ENCODE measurements at places on chromosomes 1 and 21.

DNA sequence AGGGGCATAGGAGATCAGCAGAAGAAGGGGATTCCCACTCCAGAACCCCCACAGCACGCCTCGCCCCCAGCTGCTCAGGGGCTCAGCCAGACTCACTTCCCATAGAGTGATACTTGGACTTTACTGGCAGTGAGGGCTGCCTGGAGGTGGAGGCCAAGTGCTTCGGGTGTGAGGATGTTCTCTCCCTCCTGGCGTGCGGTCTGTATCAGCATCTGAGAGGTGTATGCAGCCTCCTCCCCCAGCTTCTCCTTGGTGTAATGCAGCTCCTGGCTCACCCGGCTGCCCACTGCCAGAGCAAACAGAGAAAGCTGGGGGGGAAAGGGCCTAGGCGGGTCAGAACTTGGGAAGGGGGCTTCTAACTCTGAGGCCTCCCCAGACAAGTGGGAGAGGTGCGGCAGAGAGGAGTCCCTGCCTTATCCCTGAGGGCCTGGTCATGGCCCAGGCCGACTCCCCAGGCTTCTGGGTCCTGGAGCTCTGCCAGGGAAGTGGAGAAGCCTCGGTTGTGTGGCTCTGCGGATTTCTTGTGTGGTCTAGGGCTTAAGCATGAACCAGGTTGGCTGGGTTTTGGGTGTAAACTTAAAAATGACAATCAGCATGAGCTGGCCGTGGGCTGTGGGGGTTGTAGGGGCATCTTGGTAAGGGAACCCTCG is 10.9 kb downstream of the PTCH2 start:
- DNase-seq = no peak

DNA sequence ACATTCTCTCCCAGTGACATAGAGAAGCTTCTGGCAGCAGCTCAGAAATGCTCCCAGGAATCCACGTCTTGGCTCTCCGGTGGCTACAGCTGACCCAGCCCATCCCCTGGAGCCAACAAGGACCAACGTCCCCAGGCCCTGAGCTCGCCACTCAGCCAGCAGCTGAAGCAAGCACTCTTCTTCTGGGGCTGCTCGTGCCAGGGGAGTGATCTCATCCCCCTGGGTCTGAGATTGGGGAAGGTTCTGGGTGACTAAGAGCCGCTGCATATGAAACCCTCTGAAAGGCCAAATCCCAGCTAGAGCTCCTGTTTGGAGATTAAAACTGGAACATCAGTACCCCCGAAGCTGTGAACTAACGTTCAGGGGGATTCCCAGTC is 487.9 kb downstream of the NPHP4 start:
- no peak for DNase-seq

GRCh38 chr1:167126317-167126716 is 32.4 kb downstream of the STYXL2 start:
- DNase-seq = no peak

DNA sequence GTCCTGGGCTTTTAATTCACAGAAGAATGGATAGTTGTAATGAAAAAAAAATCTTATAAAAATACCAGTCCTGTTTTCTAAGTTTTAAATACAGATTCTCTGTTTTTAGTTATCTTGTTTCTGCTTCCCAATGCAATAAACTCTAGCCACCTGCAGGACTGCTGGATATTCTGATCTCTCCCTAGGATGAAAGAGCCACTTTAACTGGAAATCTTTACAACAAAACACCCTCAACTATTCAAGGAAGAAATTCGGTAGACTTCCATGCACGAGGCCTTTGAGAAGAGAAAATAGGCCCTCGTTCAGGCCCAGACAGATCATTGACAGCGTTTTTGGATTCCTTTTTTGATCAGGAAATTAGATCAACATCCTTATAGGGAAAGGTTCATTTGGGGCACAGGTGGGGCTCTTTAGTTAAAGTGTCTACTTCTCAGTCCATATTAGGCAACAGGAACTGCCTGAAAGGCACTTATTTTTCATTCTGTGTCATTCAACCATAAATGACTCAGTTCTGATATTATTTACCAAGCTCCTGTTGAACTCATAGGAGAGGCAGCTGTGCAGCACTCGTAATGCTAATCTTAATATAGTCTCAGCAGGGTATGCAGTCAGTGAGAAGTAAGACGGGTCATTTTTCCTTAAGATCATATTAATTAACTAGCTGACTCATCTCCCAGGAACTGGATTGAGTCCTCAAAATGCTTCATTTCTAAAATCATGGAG is 71.1 kb upstream of the ERRFI1 start:
- DNase-seq = peak; percentile 51

- peak; percentile 10 for DNase-seq
Observed at GRCh38 chr1:6157528-6158174, 22.5 kb downstream of the CHD5 start.

- DNase-seq = peak; percentile 80
Observed at GRCh38 chr1:110485725-110486124, 33.2 kb downstream of the KCNA10 start.

- no peak for DNase-seq
Observed at GRCh38 chr1:232927830-232928505, 22.4 kb upstream of the NTPCR start.

DNA sequence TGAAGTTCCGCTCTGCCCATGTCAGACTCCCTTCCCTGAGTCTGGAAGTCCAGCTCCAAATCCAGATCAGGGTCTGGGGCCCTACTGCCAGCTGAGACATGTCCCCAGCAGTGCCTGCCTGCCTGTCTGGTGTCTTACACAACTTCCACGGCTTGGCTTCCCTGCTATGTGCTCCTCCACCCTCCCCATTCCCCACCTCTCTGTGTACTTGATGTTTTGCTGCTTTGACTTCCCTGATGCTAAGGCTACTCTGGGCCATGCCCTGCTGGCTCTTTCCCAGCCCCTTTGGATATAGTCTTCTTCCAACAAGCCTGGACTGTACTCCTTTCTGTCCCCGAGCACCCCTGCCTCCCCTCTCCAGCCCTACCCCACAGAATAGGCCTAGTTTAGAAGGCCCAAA is 7.3 kb downstream of the GJA5 start:
- DNase-seq = no peak

DNA sequence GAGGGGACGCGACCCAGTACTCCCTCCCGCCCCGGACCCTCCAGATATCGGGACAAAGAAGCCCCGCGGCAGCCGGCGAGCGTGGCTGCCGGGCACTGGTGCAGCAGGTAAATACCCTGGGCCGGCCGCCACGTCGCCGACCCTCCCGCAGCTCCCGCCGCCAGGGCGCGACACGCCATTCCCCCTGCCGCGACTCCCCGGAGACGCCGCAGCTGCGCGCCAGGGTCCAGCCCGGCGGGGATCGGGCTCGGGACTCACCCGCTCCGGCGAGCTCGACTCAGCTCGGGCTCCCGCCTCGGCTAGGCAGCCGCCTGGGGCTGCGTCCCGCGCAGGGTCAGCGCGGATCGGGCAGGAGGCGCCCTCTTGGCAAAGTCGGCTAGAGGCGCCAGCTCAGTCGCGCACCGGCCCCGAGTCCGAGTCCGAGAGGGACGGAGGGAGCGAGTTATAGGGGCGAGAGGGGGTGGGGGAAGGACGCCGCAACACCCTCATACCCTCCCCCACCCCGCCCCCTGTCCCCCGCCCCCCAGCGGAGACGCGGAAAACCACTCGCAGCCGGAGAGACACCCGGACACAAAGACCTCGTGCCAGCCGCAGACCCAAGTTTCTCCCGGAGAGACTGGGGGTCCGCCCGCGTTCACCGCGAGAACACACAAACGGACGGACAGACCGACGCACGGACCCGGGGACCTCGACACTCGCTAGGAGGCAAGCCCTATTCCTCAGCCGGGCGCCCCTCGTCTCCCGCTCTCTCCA is 985 bp downstream of the SYT6 start:
- peak; percentile 8 for DNase-seq

GRCh38 chr21:33578214-33578613 is 10.3 kb downstream of the DONSON start:
- no peak for DNase-seq

DNA sequence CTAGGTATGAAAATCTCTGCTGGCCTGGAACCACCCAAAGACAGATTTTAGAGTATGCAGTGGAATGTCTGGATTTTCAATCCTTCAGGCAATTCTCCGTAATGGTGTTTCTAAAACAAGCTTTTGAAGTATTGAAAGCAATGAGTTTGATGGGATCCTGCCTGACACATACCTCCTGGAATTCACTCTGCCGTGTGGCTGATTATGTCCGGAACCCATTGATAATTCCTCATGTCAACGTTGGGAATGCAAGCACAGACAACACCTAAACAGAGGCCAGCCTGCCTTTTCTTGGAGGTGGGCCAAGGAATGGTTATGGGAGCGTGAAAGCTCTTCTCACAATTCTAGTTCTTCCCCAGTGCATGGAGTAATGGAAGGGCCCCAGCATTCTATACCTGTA is 168.9 kb upstream of the HMCN1 start:
- peak; percentile 34 for DNase-seq

DNA sequence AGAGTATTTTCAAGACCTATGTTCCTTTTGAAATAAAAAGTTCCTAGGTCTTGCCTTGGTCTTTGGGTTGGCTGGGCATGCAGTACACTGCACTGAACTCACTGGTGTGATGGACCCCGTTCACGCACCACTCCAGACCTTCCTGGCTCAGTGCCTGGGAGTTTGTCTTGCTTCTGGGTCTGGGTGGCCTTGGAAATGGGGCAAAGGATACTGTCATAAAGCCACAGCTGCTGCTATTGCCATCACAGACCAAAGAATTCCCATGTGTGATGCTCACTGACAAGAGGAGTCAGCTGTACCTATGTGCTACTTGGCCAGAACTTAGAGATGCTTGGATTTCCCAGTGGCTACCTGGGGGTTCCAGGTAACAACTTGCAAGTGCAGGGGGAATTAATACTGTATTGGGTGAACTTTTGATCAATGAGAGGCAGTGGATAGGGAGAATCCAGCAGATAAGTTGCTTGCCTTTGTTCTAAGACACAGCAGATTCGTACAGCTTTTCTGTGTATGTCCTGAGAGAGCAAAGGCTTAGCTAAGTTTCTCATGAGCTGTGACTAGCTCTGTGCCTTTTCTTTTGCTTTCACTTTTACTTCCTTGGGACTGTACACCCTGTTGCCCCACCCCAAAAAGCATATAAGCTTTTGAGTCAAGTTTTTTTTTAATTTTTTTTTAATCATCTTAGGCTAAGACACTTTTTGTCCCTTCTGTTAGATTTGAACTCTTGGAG is 115.3 kb downstream of the RUNX1 start:
- DNase-seq = no peak

DNA sequence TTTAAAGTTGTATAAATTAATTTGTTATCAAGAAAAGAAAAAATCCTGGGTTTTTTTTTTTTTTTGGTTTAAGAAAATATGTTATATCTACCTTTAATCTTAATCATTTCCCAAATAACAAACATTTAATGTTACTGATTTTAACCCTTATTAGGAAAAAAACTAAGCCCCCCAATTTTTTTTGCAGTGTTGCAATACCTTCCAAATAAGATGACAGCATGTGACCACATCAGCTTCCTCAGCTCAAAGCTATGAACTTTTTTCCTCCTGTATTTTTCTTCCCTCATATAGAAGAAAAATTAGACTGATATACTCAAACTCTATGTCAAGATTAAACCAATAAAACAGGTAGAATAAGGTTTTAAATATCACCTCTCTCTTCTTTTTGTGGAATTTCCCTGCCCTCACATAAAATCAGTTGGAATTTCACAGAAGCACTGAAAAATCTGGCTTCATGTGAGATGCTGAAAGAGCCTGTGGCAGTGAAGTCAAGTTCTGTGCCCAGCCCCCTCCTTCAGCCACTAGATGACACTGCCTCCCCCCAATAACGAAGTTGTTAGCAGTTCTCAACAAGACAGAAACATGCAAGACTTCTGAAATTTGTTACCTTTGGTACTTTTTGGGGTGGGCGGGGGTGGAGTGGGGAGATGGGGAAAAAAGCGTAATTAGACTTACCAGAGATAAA is 9.6 kb upstream of the SMYD2 start:
- no peak for DNase-seq

GRCh38 chr1:76942549-76942948 is 75.3 kb downstream of the ST6GALNAC5 start:
- no peak for DNase-seq

DNA sequence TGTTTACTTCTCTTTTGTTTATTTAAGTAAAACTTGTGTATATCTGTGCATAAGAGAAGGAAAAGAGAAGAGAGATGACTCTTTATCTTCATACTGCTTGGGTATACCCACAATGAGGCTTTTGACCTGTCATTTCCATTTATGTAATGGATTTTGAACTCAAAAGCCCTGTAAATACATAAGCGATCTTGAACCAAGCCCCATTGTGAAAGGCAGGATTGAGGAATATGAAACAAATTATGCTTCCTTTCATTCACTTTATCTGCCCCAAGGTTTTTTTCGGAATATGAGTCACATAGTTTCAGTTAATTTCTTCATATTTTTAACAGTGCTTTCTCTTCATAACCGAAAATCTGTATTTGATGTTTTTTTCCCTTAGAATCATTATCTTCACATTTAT is 21.4 kb downstream of the CNST start:
- no peak for DNase-seq

DNA sequence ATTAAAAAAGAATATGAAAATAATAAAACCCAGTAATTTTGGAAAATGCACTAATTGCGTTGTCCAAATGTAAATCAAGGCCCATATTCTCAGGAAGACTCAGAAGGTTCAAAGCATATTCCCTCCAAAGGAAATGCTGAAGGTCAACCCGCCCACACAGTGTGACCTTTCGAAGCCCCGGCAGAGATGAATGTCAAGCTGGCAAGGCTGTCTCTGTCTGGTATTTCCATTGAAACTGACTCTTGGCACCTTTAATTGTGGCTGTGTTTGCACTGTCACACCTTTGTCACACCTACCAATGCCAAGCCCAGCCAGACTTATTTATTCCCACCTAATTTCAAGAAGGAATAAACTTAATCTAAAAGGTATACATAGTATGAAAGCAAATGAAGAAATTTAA is 82.5 kb downstream of the NTPCR start:
- no peak for DNase-seq

GRCh38 chr1:59549903-59550302 is 253.0 kb downstream of the FGGY start:
- DNase-seq = no peak

DNA sequence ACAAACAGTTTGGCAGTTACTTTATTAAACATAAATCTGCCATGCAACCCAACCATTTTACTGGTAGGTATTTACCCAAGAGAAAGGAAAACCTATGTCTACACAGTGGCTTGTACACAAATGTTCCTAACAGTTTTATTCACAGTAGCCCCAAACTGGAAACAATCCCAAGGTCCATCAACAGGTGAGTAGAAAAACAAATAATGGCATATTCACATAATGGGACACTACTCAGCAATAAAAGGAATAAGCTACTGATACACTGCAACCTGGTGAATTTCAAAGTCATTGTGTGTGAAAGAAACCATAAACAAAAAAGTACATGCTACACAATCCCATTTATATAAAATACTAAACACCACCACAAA is 12.7 kb downstream of the KYAT3 start:
- DNase-seq = no peak
